ENCODE measurements at places on chromosomes 7 and 10.
A peak's percentile ranks its signal among the peaks of the same experiment; 100 is the strongest.

DNA sequence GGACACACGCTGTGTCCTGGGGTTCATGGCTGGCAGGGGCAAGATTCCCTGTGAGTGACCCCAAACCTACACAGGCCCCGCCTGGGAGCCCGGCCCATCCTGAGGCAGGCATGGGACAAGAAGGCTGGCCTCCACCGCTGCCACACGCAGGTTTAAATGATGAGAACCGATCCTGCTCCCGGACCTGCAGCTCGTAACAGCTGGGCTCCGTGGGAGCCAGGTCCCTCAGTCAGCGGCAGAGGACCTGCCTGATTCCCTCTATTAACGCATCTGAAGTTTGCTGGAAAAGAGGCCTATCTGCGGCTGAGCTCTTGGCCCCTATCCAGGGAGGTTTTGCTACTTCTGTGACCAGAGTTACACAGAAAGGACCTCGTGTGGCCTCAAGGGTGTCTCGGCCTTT is 112.3 kb downstream of the VIPR2 start:
- DNase-seq = no peak

- DNase-seq = no peak
Measured at GRCh38 chr7:7967886-7968543, 581 bp upstream of the GLCCI1 start.

- no peak for DNase-seq
Measured at GRCh38 chr7:17168416-17168815, 130.0 kb upstream of the AHR start.

- DNase-seq = no peak
Measured at GRCh38 chr10:97109547-97109946, 76.2 kb downstream of the SLIT1 start.

- DNase-seq = peak; percentile 57
Measured at GRCh38 chr10:58531084-58531695, 18.5 kb downstream of the BICC1 start.

DNA sequence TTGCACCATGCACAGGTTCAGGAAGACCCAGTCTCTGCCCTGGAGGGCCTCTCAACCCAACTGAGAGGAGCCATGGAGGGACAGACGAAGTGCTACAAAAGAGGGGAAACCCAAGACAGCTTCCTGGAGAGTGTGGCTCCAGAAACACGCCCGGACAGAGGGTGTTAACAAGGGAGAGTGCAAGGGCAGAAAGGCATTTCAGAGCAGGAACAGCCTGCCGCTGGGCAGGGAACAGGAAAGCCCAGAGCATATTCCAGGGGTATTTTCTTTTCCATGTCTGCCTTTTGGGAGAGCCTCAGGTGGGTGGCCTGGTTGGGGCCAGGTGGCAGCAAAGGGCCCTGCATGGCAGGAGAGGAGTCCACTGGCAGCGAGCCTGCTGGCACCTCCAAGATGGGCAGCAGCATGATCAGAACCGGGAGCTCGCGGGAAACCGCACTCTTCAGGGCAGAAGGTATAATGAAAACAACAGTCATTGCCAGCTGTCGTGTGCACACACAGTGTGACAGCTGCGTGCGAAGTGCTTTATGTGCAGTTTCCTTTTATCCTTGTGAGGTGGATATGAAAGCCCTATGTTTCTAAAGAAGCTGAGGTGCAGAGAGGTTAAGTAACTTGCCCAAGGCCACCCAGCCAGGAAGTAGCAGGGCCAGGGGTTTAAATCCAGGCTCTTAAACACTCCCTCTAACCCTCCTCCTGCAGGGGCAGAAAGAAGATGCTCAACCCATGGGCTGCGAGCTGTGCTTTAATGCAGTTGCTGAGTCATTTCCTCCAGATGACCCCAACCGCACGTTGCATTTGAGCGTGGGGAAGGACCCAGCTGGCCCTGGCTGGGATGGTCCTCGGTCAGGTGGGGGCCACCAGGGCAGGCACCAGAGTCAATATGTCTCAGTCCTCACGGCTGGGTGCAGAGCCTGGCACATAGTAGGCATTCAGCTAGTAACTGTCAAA is 128.6 kb downstream of the OAT start:
- no peak for DNase-seq

DNA sequence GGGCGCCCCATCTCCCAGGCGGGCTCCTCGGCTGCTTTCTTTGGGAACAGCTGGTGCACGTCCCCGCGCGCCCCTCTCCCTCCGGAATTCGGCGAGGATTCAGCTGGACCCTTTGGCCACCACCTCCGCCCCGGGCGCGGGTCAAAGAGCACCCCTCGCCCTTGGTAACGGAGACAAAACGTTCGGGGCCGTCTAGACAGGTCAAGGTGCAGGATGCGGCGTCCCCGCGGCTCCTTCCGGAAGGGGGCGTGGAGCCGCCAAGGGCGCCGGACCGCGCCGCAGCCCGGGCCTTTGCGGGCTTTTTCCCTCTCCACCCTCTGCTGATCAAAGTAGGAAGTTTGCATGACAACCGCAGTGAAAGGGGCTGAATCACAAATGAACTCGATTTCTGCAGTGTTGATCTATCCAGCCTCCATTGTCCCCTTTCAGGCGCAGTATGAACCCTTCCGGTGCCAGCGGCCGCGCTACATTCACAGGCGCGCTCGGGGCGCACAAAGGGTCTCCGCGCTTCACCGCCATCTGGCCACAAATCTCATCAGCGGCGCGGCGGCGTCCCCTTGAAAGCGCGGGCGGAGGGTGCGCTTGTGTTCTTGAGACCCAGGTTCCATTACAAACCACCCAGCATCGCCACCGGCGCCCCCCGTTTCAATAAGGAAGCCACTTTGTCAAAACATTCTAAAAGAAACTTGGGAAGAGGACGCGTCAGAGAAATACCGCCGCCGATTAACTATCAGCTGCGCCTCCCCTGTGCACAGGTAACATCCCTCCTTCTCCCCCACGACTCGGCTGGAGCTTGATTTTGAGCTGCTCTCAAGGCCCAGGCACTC is 36.4 kb downstream of the CNPY1 start:
- DNase-seq = no peak

Data from thymus (tissue), 14 donors.